ENCODE measurements at places on chromosomes 3 and 15. TPM values are rescaled to one million over a fixed set of nuclear protein-coding genes. Genes with fewer than 3 reads are reported as not detected.
A peak's percentile ranks its signal among the peaks of the same experiment; 100 is the strongest.

The SLC6A11 gene
- 0.19 TPM for total RNA-seq

DNA sequence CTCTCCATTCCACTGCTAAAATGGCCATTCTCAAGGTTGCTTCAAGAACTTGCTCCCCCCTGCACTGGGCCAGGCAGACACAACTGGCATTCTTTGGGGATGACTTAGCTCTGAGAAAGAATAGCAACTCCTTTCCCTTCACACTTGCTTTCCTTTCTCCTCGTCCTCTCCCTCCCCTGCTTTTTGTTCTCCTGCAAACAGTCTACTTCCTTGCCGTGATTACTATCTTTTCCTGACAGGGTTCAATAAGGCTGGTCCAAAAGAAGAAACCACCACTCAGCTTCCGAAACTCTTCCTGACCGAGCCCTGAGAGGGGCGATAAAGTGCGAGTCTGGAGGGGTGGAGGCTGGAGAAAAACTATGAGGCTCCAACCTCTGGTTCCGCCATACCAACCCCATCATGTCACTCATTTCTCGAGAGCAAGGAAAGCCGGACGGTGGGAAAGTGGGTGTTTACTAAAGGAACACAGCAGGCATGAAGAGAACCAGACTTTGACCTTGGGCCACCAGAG is 5.0 kb downstream of the AMOTL2 start:
- no peak for DNase-seq
- peaks cover 42% of the 10 kb centered on the region for H3K4me1 ChIP-seq
- H3K36me3 ChIP-seq: peaks cover 20% of the 10 kb centered on the region
- H3K4me3 ChIP-seq: no peak overlapping the region
- no peaks in the 10 kb centered on the region for H3K27me3 ChIP-seq
- H3K27ac ChIP-seq: peak overlapping the region; percentile 90

- H3K4me1 ChIP-seq: peaks cover 31% of the 10 kb centered on the region
- H3K27me3 ChIP-seq: no peaks in the 10 kb centered on the region
- H3K36me3 ChIP-seq: peaks cover 3% of the 10 kb centered on the region
- DNase-seq: no peak
Observed at GRCh38 chr3:193830791-193831191, 237.8 kb downstream of the OPA1 start.

The ROPN1 gene
- not detected for total RNA-seq

The GPR27 gene
- total RNA-seq: 6.7 TPM

- no peaks in the 10 kb centered on the region for H3K27me3 ChIP-seq
- H3K4me1 ChIP-seq: peaks cover 19% of the 10 kb centered on the region
- H3K4me3 ChIP-seq: no peak overlapping the region
- peaks cover 16% of the 10 kb centered on the region for H3K36me3 ChIP-seq
- DNase-seq: no peak
Observed at GRCh38 chr3:111763001-111763471, 96.0 kb upstream of the PHLDB2 start.

DNA sequence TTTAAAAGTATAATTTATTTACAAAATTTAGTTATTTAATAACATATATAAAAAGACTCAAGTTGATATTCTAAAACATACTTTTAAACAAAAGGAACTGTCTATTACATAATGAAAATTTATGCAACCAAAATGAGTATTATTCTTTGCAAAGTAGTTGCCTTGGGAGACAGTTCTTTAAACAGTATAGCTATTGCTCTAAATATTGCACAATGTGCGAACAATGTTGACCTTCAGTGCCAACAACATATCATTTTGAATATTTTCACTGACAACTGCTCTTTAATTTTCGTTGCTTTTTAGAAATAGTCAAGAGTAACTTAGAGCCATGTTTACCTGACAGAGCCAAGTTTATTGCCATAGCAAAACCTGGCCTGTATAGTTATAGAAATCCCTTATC is 124.9 kb downstream of the ZBTB20 start:
- H3K4me1 ChIP-seq: no peaks in the 10 kb centered on the region
- no peak overlapping the region for H3K4me3 ChIP-seq
- H3K36me3 ChIP-seq: peaks cover under 1% of the 10 kb centered on the region
- no peak overlapping the region for H3K27ac ChIP-seq

DNA sequence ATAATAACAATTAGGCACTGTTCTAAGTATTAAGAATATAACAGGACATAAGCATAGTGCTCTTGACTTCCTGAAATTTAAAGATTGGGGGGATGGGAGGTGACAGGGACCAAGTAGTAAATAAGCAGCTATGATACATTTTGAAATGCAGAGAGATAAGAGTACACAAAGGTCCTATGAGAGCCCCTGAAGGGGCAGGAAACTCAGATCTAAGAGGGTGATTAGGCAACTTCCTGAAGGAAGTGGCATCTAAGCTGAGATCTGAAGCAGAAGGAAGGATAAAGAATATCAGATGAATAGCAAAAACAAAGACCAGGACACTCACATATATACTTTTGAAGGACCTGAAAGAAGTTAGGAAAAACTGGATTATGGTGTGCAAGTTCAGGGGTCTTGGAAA is 415.2 kb upstream of the FRG2C start:
- H3K27ac ChIP-seq: no peak overlapping the region
- H3K36me3 ChIP-seq: no peaks in the 10 kb centered on the region
- no peak overlapping the region for H3K4me3 ChIP-seq
- DNase-seq: no peak

DNA sequence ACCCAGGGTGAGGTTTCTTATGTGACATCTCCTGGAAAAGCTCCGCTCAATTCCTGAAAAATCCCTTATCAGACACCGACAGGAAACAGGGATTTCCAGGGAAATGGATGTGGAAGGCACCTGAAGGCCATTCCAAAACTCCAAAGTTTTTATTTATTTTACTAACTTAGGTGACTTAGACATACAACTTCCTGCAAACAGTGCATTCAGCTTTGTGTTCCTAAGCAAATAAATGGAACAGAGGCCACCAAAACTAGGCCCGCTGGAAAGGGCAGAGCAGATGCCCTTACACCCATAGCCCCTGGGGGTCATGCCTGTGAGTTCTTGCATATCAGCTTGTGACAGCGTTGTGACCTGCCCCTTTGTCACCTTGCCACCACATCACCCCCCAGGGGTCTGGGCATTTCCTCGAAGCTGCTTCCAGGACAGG is 239.4 kb downstream of the XXYLT1 start:
- DNase-seq: no peak
- peak overlapping the region; percentile 49 for H3K27ac ChIP-seq
- no peak overlapping the region for H3K4me3 ChIP-seq
- H3K36me3 ChIP-seq: no peaks in the 10 kb centered on the region
- peaks cover 42% of the 10 kb centered on the region for H3K4me1 ChIP-seq
- peaks cover 3% of the 10 kb centered on the region for H3K27me3 ChIP-seq

- H3K27ac ChIP-seq: no peak overlapping the region
- H3K4me3 ChIP-seq: no peak overlapping the region
- no peaks in the 10 kb centered on the region for H3K4me1 ChIP-seq
- no peaks in the 10 kb centered on the region for H3K27me3 ChIP-seq
- no peak for DNase-seq
Observed at GRCh38 chr3:12347301-12347700, 58.4 kb downstream of the PPARG start.

The MKRN2OS gene
- total RNA-seq: 1.7 TPM

The OR5H6 gene
- not detected for total RNA-seq

- no peaks in the 10 kb centered on the region for H3K4me1 ChIP-seq
- no peaks in the 10 kb centered on the region for H3K27me3 ChIP-seq
- no peak overlapping the region for H3K27ac ChIP-seq
- H3K36me3 ChIP-seq: no peaks in the 10 kb centered on the region
- H3K4me3 ChIP-seq: no peak overlapping the region
Observed at GRCh38 chr3:117572786-117573185, 863.2 kb downstream of the TUSC7 start.

DNA sequence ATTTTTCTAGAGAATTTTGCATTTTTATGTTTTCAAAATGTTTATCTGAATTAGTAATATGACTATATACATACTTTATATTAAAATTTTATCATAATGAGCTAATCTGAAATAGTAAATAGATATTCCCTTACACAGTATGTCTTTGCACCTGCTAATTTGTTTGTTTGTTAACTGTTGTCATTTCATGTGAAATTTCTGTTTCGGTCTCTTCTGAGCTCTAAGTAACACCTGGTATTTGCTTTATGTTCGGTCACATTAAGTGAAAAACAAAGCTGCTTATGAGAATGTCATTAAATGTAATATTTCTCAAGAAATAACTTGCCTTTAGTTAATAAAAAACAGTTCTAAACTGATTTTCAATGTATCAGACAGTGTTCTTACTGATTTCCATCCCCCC is 61.1 kb downstream of the FNDC3B start:
- H3K36me3 ChIP-seq: no peaks in the 10 kb centered on the region
- peaks cover 86% of the 10 kb centered on the region for H3K4me1 ChIP-seq
- H3K27me3 ChIP-seq: no peaks in the 10 kb centered on the region

- H3K4me3 ChIP-seq: no peak overlapping the region
- H3K27ac ChIP-seq: no peak overlapping the region
- peaks cover 37% of the 10 kb centered on the region for H3K4me1 ChIP-seq
- H3K27me3 ChIP-seq: no peaks in the 10 kb centered on the region
- peaks cover 4% of the 10 kb centered on the region for H3K36me3 ChIP-seq
Observed at GRCh38 chr3:50353245-50354004, 2.8 kb downstream of the CYB561D2 start.

The EPHB3 gene
- 11.7 TPM for total RNA-seq

The RHCG gene
- total RNA-seq: not detected

The CYP8B1 gene
- total RNA-seq: not detected

The P2RY13 gene
- not detected for total RNA-seq

GRCh38 chr3:166582236-166582635 is 745.0 kb upstream of the BCHE start:
- no peaks in the 10 kb centered on the region for H3K36me3 ChIP-seq
- no peaks in the 10 kb centered on the region for H3K27me3 ChIP-seq
- no peak overlapping the region for H3K4me3 ChIP-seq
- no peak for DNase-seq

DNA sequence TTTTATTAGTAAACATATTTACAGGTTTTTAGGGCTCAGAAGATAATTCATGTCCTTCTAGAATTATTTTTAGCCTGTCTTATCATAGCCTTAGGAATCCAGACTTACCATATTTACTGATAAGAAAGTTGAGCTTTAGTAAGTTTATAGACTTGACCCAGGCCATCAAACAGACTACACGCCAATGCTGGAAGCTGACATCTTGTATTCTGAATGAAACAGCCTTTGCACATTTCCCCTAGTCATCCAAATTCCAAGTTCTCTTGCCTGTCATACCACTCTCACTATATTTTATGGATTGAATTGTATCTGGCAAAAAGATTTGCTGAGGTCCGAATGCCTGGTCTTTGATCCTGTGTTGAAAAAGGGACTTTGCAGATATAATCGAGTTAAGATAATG is 58.6 kb downstream of the DRD3 start:
- H3K4me1 ChIP-seq: no peaks in the 10 kb centered on the region
- H3K27me3 ChIP-seq: no peaks in the 10 kb centered on the region
- no peak for DNase-seq
- no peaks in the 10 kb centered on the region for H3K36me3 ChIP-seq
- no peak overlapping the region for H3K4me3 ChIP-seq
- H3K27ac ChIP-seq: no peak overlapping the region

The CFAP92 gene
- 2.7 TPM for total RNA-seq

- H3K36me3 ChIP-seq: no peaks in the 10 kb centered on the region
- peaks cover 5% of the 10 kb centered on the region for H3K4me1 ChIP-seq
- no peak overlapping the region for H3K27ac ChIP-seq
- no peak overlapping the region for H3K4me3 ChIP-seq
Observed at GRCh38 chr15:69071260-69071659, 56.8 kb downstream of the NOX5 start.

GRCh38 chr3:112858410-112859069 is 11.9 kb upstream of the CD200R1L start:
- H3K36me3 ChIP-seq: no peaks in the 10 kb centered on the region
- no peak for DNase-seq
- H3K27ac ChIP-seq: no peak overlapping the region
- no peaks in the 10 kb centered on the region for H3K27me3 ChIP-seq
- no peak overlapping the region for H3K4me3 ChIP-seq
- no peaks in the 10 kb centered on the region for H3K4me1 ChIP-seq

The A4GNT gene
- total RNA-seq: 3.1 TPM

The ABHD6 gene
- total RNA-seq: 5.9 TPM

DNA sequence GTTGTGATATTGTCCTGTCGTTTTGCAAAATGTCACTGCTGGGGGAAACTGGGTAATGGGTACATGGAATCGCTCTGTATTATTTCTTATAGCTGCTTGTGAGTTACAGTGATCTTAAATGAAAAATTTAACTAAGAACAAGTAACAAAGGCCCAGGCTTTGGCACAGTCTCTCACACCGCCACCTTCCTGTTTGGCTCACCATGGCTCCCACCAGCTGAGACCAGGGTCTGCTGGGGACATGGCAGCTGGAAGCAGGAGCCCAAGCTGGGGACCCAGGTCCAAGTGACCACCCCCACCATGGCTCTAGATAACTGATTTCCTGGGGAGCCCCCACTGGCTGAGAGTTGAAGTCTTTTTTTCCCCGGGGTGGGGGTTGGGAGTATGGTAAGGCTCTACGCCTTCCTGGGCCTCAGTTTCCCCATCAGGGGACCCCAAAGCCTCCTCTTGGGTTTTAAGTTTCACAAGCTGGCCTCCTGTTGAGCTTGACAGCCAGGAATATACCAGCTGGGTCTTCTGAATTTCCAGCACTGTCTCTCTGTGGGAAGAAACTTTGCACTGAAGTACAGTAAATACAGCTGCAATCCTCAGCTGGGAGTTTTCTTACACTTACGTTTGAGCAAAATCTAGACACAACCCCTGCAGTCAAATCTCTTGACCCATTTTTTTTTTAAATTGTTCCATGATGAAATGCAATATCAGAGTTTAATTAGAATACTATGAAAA is 26.1 kb downstream of the ABTB1 start:
- H3K27ac ChIP-seq: no peak overlapping the region
- no peak overlapping the region for H3K4me3 ChIP-seq
- H3K36me3 ChIP-seq: no peaks in the 10 kb centered on the region
- no peak for DNase-seq

The PEX5L gene
- total RNA-seq: 1.9 TPM

GRCh38 chr3:66404197-66404596 is 96.6 kb downstream of the LRIG1 start:
- H3K4me1 ChIP-seq: peaks cover 24% of the 10 kb centered on the region
- DNase-seq: no peak
- H3K4me3 ChIP-seq: no peak overlapping the region
- no peak overlapping the region for H3K27ac ChIP-seq
- H3K27me3 ChIP-seq: no peaks in the 10 kb centered on the region

The ABI3BP gene
- not detected for total RNA-seq

The STAB1 gene
- 0.27 TPM for total RNA-seq
